Fibroblast of mammary gland (primary cell): ENCODE measurements at places on chromosomes 13 and 19.

GRCh38 chr19:16587833-16588823, 15.9 kb upstream of the SLC35E1 start:
- DNase-seq: peak; percentile 59

GRCh38 chr19:45231891-45232290, 13.3 kb downstream of the EXOC3L2 start:
- DNase-seq: peak; percentile 14

GRCh38 chr13:78065141-78065540, 146.5 kb upstream of the EDNRB start:
- DNase-seq: no peak

- no peak for DNase-seq
These were observed 32.5 kb upstream of the CEBPG start for GRCh38 chr19:33340991-33341390.

DNA sequence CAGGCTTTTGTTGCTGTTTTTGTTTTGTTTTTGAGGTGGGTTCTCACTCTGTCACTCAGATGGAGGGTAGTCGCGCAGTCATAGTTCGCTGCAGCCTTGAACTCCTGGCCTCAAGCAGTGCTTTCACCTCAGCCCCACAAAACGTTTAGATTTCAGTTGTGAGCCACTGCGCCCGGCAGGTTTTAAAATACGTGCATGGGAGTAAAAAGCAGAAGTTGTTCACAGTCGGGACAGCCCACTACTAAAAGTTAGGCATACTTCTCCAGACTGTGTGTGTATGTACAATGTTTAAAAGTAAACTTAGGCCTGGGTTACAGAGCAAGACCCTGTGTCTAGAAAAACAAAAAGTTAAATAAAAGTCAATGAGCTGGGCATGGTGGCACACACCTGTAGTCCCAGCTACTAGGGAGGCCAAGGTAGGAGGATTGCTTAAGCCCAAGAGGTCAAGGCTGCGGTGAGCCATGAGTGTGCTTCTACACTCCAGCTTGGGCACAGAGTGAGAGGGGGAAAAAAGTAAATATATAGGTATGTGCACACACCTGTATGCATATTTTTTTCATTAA, 6.1 kb downstream of the SAFB start:
- no peak for DNase-seq

DNA sequence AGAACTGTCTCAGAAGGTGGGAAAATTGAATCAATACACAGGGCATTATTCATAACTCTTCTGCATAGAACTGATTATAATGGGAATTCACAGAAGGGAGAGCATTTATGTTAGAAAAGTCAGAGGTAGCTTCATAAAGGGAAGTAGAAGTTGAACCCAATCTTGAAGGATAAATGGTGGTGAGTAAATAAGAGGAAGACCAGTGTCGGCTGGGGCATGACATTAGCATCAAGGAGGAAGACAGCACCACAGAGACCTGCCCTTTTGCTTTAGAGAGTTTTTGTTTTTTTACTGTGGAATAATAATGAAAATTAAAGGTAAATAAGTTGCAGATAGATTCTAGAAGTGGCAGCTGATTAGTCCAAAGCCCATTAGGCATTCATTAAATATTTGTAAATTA, 21.9 kb downstream of the CDC16 start:
- DNase-seq: no peak

- no peak for DNase-seq
These were observed 6.2 kb downstream of the BCL3 start for GRCh38 chr19:44754750-44755080.

DNA sequence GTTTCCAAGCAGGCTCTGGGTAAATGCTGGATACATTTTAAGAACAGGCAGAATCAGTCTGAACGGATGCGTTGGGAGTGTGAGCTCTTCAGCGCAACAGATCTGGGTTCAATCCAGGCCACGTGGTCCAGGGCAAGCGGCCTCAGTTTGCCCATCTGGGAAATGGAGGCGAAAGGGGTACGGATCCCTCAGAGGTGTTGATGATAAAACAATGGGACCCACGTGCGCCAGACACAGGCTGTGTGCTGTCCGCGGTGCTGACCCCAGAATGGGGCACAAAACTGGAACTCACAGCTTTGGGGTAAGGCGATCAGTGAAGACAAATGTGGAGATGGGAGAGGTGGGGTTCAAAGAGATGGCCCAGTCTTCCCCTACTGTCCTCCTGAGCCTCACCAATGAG, 13.1 kb upstream of the PDE4C start:
- DNase-seq: no peak

- DNase-seq: no peak
These were observed 319 bp downstream of the FRY start for GRCh38 chr13:32031815-32032370.

- no peak for DNase-seq
These were observed 6.0 kb upstream of the SOX1 start for GRCh38 chr13:112060899-112061366.

- peak; percentile 27 for DNase-seq
These were observed 437.5 kb downstream of the FOXO1 start for GRCh38 chr13:40228990-40229389.
